Tibial nerve (tissue), 4 donors: ENCODE measurements at places on chromosomes 4 and X.

GRCh38 chr4:85955620-85956292 lies 404.1 kb downstream of the MAPK10 start:
- no peak for DNase-seq

DNA sequence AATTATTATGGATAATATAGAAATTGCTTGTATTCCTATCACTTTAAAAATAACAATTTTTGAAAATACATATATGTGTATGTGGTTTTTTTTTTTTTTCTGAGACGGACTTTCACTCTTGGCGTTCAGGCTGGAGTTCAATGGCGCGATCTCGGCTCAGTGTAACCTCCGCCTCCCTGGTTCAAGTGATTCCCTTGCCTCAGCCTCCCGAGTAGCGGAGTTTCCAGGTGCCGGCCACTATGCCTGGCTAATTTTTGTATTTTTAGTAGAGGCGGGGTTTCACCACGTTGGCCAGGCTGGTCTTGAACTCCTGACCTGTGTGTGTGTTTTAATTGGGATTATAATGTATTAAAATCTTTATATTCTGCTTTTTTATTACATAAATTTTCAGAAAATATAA lies 97.9 kb upstream of the NUDT6 start:
- DNase-seq = no peak

- DNase-seq = no peak
These were observed 30.6 kb upstream of the GC start for GRCh38 chr4:71814433-71814832.

DNA sequence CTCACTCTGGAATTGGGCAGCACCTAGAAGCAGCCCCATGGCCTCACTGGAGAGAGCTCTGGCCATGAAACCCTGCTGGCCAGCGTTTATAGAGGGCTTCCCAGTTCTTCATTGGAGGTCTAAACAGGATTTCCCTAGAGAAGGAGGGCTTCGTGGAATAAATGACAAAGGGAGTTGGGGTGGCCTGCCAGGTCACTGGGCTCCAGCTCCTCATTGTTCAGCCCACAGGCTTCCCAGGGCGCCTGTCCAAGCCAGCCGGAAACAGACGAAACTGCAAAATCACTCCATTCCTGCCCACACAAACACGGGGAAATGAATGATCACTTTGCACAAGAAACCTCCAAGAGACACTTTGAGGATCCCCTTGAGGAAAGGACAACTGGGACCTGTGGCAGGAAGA lies 189.7 kb downstream of the TSPAN5 start:
- no peak for DNase-seq

DNA sequence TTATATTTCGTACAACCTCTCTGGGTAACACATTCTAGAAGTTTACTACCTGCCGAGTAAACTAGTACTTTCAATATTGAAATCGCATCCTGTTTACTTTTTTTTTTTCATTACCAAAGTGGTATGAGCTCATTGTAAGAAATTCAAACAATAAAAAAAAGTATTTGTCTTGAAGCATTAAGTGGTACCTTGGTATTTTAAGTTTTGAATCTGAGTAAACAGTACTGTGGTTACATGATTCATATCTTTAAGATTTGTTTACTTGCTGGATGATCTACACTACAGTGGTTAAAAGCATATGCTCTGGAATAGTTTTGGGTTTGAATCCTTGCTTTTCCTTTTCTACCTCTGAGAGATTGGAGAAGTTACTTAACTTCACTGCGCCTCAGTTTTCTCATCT lies 3.8 kb upstream of the MMGT1 start:
- no peak for DNase-seq

GRCh38 chr4:106312377-106312776 lies 3.6 kb downstream of the TBCK start:
- DNase-seq = no peak

DNA sequence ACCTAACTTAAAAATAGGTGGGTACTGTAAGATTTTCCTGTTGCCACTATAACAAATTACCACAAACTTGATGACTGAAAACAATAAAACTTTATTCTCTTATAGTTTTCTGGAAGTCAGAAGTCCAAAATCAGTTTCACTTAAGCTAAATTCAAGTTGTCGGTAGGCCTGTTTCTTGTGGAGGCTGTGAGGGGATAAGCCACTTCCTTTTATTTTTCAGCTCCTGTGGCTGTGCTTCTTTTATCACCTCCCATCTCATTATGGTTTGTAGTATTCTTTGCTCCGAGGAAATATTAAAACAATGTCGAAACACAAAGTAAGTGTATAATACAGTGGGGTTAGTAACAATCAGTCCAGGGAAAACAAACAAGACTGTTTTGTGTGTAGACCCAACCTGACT lies 610.5 kb upstream of the TECRL start:
- no peak for DNase-seq

GRCh38 chrX:26889574-26889973 lies 573.6 kb downstream of the PPP4R3C start:
- no peak for DNase-seq

DNA sequence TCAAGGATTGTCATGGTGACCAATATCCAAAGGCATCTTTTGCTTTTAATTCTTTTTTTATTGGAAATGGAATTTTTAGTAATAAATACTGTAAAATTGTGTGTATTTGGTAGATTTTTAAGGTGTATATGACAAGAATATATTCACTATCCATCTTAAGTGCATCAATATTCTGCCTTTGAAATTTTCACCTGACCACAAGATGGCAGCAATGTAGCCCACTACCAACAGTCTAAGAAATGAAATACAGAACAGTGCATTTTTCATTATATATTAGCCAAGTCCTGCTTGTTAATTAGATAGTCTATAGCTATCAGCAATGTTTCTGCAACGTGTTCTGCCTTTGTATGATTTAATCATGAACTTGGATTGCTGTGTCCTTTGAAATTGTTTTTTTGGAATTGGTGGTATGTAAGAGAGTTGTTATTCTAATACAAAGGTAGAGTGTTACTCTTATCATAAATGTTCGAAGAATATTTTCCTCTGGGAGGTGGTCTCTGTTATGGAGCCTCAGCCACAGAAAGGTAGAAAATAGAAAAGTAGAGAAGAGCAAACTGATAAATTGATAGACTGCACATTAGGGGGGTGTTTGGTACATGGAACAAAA lies 38.2 kb downstream of the HPGDS start:
- peak; percentile 68 for DNase-seq

GRCh38 chr4:140764785-140765392 lies 8.7 kb upstream of the TBC1D9 start:
- DNase-seq = no peak

DNA sequence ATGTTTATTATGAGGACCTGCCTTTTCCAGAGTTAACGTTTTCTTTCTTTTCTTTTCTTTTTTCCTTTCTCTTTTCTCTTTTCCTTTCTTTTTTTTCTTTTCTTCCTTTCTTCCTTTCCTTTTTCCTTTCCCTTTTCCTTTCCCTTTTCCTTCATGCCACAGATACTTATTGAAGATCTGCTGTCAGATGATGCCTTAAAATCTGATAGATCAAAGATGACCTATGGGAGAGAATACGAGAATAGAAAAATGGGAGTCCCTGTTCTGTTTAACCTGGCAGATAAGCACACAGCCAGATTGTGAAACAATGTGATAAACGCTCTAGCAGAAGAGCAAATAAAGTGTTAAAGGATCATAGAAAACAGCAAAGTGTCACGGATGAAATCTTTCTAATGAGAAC lies 38.9 kb downstream of the AFF1 start:
- DNase-seq = no peak

DNA sequence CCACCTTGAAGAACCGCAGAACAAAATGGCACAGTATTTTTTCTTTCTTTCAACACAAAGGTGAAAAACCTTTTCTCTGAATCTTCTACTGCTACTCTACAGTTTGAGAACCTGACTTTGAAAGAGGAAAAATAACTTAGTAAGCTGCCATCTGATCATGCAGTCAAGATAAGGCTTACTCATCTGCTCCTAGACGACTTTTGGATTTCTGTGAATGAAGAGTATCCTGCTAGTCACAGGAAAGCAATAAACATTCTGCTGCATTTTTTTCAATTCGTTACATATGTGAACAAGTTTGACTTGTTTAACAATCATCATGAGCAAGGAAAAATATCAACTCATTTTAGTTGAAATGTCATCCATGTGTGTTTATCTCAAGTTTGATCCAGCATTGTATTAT lies 25.2 kb downstream of the TIGD2 start:
- no peak for DNase-seq

- DNase-seq = no peak
These were observed 97.1 kb upstream of the ATOH1 start for GRCh38 chr4:93731456-93731855.

GRCh38 chrX:39331082-39331704 lies 529.9 kb downstream of the MID1IP1 start:
- DNase-seq = no peak

GRCh38 chr4:107196312-107196711 lies 160.2 kb upstream of the DKK2 start:
- DNase-seq = no peak

- DNase-seq = no peak
These were observed 198.3 kb downstream of the CHIC2 start for GRCh38 chr4:53866055-53866454.

GRCh38 chr4:164876700-164877324 lies at the start of gene APELA:
Gene APELA, plus strand, starts transcription at chr4:164877178. Its CDS starts 154 bp downstream, at chr4:164877332.
- DNase-seq = no peak

DNA sequence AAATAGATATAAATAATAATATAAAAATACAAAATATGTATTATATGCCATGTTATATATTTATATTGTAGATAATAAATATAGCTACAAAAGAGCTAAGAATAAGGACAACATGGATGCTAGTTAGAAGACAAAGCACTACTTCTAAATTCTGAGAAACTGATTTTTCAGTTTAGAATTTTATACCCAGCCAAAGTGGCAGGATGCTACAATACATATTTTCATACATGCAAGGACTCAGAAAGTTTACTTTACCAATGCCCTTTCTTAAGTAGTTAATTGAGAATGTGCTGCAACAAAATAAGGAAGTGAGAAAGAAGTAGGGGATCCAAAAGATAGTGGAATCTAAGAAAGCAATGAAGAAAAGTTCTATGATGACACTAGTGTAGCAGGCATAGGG lies 64.5 kb downstream of the PDE5A start:
- DNase-seq = no peak

- peak; percentile 13 for DNase-seq
These were observed 14.3 kb upstream of the AWAT1 start for GRCh38 chrX:70219938-70220764.

DNA sequence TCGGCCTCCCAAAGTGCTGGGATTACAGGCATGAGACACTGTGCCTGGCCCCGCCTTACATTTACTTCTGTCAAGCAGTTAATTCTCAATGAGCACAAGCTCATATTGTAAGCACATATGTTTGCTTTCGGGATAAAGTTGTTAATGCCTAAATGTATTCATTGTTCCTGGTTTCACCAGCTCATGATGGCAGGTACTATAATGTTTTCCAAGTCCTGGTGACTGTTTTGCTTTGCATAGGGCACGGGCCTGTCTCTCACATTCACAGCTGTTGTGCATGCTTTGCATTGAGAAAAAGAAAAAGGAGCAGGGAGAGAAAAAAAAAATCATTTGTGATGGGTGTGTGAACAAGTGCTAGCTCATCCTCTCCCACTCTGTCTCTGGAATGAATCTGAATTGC lies 661.2 kb upstream of the TENM3 start:
- no peak for DNase-seq

- DNase-seq = no peak
These were observed 219.0 kb upstream of the DKK2 start for GRCh38 chr4:107255114-107255513.

DNA sequence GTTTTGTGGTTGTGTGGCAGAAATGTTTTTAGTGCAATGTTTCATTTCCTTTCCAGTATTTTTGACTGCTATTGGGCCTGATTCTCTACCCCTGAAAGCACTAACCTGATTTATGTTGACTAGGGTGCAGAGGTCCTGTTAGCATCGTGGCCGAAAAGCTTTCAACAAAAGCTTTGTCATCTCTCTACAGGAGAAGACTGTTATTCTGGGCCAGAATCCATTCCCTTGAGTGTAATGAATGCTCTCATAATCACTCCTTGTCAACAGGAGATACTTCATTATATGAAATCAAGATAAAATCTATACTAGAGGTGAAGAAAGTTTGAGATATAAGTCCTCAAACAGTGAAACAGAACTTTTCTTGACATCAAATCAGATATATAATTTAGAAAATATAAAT lies 195.5 kb downstream of the ZNF330 start:
- no peak for DNase-seq

DNA sequence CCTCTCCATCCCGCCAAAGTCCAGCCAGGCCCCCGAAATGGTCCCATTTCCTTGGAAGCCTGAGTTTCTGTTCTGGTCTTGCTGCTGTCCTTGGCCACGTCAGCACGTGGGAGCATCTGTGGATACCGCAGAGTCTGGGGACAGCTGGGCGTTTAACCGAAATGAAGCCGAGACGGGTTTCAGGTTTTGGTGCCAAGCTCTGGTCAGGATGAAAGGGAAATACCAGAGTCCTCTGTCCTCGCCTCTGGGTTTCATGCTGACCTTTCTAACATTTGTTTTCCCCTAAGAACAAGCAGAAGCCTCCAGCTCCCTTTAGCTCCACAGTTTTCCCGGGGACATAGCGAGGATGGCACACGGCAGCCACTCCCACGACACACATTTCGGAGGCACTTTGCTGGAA lies 19.7 kb downstream of the SHOX start:
- DNase-seq = no peak

- DNase-seq = no peak
These were observed 154.9 kb downstream of the FANCB start for GRCh38 chrX:14717949-14718348.

DNA sequence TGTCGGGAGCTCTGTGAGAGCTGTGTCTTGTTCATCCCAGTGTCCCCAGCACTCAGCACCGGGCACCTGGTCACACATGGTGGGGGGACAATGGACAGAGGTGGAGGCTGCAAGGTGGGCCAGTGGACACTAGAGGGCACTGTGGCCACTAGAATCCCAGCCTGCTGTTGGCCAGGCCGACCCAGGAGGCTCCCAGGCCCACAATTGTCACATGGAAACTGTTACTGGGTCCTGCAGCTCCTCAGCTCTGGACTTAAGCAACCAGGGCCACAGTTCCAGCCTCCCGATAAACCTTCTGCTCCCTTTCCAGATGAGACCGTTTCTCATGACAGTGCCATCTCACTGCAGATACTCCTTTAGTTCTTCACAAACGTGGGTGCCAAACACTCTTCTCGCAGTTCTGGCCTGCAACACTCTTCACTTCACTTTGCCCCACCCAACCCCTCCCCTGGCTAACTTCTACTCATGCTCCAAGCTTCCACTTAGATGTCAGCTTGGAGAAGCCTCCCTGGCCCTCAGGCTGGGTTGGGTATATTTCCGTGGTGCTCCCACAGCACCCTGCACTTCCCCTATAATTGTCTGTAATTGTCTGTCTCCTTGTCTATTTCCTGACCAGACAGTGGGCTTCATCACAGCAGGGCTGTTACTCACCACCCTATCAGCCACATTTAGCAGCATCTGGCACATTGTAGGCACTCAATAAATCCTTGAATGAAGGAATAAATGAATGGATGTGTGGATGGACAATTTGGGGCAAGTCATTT lies 3.5 kb upstream of the IQSEC2 start:
- peak; percentile 34 for DNase-seq

- no peak for DNase-seq
These were observed 40.4 kb upstream of the MAP3K15 start for GRCh38 chrX:19555683-19556082.

DNA sequence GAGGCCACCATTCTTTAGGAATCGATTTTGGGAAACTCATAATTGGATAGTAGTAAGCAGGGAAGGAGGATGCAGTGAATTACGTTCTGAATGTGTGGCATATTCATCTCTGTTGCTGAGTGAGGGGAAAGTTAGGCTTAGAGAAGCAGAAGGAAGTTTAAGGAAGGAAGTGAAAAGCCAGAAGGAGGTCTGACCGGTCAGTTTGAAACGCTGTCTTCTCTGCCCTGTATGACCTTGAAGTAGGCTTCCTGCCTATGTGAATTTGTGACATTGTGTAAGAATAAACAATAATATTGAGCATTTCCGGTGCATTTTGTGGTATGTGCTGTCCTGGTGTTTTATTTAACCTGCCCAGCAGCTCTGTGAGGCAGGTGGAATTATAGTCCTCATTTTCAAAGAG lies 67.3 kb downstream of the PDLIM5 start:
- no peak for DNase-seq
